ENCODE measurements at places on chromosomes 4 and X.

DNA sequence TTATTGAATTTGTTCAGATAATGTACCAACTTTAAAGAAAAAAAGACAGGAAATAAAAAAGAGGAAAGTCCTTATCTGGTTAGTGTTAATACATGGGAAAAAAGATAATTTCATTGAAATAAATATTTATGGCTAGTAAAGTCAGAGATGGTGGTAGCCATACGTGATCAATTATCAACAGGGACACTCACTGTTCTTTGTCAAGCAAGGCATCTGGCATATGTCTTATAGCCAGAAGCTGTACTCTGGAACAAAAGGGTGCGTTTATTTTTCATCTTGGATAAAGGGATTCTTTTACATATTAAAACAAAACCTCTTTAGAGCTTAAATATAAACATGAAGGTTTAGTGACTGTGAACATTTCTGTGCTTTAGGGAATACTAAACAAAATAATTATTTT, 26.7 kb downstream of the HDX start:
- no peak for DNase-seq

- no peak for DNase-seq
These were observed 74.2 kb downstream of the RTL9 start for GRCh38 chrX:110432906-110433215.

DNA sequence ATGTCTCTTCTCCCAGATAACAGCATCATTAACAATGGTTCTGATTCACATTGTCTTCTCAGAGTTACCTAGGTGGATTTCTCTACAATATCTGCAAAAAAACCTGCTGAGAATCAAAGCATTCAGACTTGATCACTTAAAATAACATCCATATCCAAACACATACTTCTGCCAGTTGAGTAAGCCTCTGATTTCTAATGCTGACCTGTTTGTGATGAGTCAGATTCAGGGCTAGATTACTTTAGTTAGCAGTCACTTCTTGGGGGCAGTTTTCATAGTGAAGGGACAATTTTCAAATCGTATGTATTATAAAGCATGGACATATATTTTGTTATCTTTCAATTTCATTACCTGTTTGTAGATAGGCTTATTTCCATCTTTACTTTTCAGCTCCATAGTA, 35.5 kb downstream of the CCNI start:
- no peak for DNase-seq

- DNase-seq: no peak
These were observed 101.5 kb upstream of the LIMCH1 start for GRCh38 chr4:41436419-41436818.

Measured in ascending aorta (tissue), 2 donors.